ENCODE measurements at places on chromosomes 1 and 21. TPM values are rescaled to one million over a fixed set of nuclear protein-coding genes. Genes with fewer than 3 reads are reported as not detected.

GRCh38 chr1:88684482-88685258 is 597 bp downstream of the PKN2 start:
- DNase-seq: peak; percentile 67

DNA sequence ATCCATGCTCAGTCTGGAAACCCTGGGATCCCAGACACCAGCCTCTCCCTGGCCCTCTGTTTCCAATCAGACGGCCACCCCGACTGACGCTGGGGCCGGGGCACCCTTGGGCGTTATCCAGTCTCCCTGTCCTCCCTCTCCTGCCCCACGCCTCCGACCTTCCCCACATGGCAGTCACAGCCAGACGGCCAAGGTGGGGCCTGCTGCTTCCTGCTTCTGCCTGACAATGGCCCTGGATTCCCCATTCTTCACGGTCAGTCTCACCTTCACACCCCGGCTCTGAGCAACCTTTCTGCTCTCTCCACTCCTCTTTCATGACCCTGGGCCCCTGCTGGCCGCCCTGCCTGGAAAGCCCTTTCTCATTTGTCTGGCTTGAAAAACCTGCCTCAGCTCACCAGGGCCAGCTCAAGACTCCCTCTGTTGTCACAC is 6.6 kb downstream of the GNG4 start:
- DNase-seq: no peak

DNA sequence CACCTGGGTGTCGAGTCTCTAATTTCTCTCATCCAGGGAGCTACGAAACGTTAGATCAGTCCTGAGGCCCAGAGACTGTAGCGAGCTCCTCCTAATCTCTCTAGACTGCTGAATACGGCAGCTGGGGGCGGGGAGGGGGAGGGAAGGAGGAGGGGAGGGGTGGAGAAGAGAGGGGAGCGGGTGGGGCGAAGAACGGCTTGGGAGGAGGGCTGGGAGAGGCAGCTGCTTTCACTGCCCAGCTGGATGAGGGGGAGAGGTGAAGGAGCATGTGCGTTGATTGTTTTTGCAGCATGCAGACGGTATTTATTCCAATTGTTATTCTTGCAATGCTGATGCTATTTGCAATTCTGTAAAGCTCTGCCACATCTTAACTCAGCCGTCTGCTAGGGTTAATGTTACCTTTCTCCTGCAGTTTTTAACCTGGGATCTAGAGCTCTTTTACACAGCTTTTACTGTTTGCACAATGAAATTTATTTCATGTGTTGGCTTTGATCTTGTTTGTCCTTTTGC is 790 bp downstream of the DNAJC6 start:
- no peak for DNase-seq

DNA sequence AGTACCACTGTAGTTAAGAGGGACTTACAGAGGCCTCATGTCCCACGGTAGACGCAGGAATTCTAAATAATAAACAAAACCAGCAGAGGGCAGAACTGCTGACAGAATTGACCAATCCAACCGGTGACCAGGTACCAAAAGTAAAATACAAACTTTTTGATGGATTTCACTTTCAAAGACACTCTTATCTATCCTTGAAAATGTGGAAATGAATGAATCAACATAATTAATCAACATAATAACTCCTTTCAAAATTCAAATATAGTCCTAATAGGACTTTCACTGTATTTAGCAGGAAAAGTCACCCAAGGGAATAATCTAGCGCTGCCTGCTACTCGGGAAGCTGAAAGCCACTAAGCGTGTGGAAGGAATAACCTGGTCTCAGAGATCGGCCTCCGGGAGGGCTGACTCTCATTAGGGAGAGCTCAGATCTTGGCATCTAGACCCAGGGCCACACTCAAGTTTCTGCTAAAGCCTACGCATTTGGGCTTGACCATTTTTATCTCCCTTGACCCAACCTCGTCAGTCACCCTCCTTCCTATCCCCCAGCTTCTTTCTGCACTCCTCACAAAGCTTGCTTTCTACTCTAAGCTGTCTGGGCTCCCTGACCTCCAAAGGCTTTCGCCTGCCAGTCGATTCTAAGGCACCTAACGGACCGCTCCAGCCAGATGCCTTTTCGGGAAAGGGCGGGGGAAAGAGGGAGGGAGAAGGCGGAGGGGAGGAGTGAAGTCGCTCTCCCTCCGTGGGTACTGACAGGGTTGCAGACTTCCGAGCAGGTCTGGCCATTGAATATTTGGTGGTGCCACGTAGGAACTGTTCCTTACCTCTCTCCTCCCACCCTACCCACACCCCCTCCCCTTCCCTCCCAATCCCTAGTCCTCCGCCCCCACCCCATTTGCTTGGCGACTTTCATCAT is 1.6 kb downstream of the COL11A1 start:
- no peak for DNase-seq

DNA sequence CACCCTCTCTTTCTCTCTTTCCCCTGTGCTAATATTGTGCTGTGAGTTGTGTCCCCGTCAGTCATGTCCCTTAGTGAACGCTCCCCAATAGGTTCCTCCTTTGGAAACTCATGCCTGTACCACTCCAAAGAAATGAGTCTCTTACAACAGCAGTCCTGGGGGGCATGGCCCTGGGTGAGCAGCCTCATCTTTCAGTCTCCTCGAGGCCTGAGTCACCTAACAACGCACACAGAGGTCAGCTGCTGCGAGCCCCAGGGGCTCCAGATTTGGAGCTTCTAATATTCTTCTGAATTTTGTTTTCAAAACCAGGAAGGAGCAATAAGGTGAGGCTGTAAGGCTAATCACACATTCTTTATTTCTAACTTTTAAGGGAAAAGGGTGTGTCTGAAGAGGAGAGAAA is 30.5 kb upstream of the ZBTB8A start:
- DNase-seq: no peak

The PGBD5 gene
- total RNA-seq: 0.10 TPM

GRCh38 chr1:175618559-175618958 is 124.8 kb downstream of the TNR start:
- no peak for DNase-seq

- no peak for DNase-seq
Measured at GRCh38 chr1:245313576-245313975, 158.8 kb downstream of the KIF26B start.

The TNFRSF1B gene
- 98.1 TPM for total RNA-seq

The HCRTR1 gene
- total RNA-seq: not detected

The SYCP1 gene
- not detected for total RNA-seq

DNA sequence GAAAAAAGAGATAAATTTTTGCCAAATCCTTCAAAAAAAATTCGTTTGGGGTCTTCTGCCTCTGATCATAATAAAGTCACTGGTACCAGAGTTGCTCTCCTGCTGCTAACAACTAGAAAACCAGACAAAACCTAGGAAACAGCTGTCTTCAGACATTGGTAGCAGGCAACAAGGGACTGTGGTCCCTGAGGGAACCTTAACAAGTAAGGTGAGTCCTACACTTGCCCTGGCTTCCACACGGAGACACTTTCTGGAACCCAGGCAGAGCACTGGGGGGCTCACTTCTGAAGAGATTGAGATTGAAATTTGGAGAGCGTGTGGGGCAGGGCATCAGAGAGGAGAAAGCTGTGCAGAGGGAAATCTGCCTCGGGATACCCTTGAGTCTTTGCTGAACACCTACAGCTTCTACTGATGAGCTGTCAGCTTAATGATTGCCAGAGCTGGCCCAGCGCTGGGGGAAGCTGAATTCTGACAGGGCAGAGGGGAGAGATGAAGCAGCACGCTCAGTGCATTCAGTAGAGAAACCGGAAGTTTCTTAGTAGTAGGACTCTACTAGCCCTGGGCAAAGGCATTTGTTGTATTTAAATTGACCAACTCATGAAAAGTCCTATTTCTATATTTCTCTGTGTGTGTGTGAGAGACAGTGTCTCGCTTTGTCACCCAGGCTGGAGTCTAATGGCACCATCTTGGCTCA is 18.5 kb upstream of the FAM89A start:
- DNase-seq: no peak

DNA sequence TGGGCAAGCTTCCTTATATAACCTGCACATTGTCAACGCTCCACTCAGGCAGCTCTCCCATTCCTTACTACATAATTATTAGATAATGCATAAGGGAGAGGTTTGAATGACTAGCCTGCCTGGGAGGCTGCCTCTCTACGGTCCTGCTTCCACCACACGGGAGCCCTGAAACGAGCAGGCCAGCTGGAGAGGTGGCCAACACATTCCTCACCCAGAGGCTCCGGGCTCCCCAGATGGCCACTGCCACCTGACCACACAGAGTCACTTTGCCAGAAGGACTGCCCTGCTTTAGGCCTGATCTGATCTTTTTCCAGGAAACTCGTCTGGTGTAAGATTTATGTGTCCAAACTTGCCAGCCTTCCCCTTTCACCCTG is 27.9 kb downstream of the HIVEP3 start:
- no peak for DNase-seq

GRCh38 chr1:56137521-56138505 is 441.6 kb downstream of the PLPP3 start:
- DNase-seq: no peak

DNA sequence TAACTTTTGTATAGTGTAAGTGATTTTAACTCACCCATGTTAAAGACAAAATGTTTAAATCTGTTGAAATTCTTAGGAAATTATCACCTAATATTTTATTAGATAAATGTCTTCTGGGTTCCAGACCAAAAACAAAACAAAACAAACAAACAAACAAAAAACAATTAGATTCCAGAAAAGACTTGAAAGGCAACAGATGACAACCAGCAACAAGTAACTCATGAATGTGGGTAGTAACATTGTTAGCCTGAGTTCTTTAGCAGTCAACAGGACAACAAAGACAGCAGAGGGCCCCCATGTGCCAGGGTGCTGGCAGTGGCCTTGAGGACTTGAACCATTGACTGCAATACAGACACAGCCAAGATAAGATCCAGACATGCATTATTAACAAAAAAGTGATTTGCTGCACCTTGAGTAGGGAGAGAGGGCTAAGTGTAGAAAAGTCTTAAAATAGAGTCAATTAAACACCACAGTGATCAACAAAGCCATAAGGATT is 2.4 kb upstream of the CD247 start:
- no peak for DNase-seq

The KANK4 gene
- total RNA-seq: not detected

DNA sequence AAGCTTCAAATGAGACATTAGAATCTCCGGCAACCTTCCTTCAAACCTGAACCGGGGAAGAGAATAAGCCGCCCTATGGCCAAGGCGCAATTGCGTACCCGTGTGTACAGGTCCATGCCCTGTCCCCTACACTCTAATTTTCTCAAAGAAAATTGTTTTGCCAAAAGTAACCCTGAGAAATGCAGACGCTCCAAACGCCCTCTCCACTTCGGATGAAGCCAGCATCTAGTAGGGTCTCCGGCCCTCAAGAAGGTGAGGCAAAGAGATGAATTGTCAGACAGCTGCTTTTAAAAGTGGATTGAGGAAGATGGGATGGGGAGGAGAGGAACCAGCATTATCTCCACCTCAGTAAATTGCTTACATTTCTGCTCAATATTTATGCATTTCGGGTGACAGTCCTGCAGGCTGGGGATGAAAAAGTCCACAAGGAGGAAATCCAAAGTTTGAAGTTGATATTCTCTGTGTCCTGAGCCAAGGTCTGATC is 630 bp upstream of the LHX9 start:
- no peak for DNase-seq

GRCh38 chr1:21175324-21175669 is 1.4 kb downstream of the EIF4G3 start:
- no peak for DNase-seq

GRCh38 chr1:226128487-226129075 is 58.0 kb downstream of the ACBD3 start:
- DNase-seq: peak; percentile 31

- no peak for DNase-seq
Measured at GRCh38 chr1:114387010-114387360, 124.0 kb downstream of the TRIM33 start.

The NPPB gene
- not detected for total RNA-seq

The TSTD1 gene
- total RNA-seq: 66.8 TPM

GRCh38 chr1:20126041-20126805 is 6.9 kb upstream of the PLA2G2D start:
- no peak for DNase-seq

DNA sequence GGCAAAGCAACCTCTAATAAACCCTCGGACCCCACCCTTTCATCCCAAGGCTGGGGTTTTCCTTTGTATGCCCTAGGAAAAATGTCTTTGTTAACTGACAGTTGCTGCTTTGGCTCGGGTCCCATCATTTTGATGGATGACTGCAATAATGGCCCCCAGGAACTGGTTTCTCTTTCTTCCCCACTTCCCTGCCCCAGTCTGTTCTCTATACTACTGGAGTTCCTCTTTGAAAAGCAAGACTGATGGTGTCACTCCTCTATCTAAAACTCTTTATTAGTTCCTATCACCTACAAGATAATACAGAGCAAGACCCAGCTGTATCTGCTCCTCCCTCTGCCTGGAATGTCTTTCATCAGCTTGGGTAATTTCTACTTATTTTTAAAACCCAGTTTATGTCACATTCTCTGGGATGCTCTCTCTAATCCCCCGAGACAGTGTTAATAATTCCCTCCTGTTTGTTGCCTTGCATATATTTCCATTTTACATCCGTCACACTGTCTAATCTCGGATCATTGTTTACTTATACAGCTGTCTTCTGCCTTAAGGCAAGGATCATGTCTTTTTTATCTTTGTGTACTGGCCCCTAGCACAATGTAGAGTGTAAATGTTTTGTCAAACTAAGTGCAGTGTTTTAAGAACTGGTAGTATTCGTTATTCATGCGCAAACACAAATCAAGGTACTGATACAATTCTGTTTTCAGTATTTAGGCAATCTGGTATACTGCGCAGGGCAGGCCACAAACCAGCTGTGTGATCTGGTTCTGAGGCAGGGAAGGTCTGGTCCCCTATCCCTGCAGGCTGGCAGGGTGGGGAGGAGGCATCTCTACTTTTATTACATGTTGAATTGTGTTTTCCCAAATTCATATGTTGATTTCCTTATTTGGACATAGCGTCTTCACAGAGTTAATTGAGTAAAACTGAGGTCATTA is 16.1 kb downstream of the SLAMF1 start:
- no peak for DNase-seq

The GPR25 gene
- total RNA-seq: not detected

- DNase-seq: no peak
Measured at GRCh38 chr21:28671549-28672195, 321.0 kb downstream of the LTN1 start.

GRCh38 chr1:42170779-42171621 is 6.5 kb upstream of the GUCA2A start:
- DNase-seq: no peak

DNA sequence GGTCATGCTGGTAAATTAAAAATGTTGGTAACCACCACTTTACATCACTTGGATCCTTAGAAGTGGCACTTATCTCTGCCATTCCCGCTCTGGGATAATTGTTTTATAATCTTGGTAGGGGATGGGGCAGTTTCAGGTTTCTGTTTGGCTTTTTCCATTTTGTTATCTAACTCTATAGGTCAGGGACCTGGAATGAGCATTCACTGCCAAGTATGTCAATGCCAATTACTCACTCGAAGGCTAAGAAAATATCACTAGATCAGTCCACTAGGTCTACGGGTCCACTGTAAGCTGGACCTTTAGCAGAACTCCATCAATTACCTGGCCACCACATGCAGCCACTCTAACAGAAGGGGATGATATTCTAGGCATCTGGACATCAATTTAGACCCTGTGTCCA is 4.5 kb upstream of the DIP2A start:
- no peak for DNase-seq

DNA sequence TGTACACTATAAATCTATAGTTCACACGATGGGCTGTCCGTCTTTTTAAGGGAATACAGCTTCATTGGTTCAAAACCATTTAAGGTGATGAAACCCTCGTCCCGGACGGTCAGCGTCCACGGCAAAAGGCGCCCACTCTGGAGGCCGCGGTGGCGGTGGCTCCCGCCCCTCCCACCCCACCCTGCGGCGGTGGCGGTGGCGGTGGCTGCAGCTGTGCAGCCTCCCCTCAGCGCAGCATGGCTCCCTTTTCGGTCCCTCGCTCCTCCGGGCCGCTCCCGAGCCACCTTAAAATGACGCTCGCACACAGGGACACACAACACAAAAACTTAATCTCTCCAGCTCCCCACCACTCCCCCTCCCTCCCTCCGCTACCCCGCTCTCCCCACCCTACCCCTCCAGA is 69.1 kb downstream of the WLS start:
- no peak for DNase-seq

Measured in activated naive CD4-positive, alpha-beta T cell treated with anti-CD3 and anti-CD28 coated beads, Interleukin-2, amount 50 U/mL, for 72 hours (primary cell).